NCI-H1105 (cell line): ENCODE measurements at places on chromosomes 13 and 19.

GRCh38 chr19:2981898-2982297, 4.5 kb downstream of the TLE6 start:
- DNase-seq: no peak

DNA sequence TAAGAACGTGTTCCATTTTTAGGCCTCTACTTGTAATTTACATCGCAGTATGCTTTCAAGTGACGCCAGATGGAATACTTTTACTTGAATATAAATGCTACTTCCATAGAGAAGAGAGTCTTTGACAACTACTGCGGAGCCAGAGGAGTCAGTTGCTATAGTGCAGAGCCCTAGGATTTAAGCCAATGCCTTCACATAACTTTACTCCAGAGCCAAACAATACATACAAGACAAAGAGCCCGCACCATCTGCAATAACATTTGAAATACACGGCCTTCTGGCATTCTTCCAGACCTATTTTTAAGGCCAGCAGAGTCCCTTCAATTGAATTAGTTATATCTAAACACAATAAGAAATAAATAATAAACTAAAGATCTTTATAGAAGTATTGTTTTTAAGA, 59.4 kb downstream of the XPO4 start:
- DNase-seq: no peak

GRCh38 chr13:58018865-58019264, 387.3 kb downstream of the PCDH17 start:
- DNase-seq: peak; percentile 79

DNA sequence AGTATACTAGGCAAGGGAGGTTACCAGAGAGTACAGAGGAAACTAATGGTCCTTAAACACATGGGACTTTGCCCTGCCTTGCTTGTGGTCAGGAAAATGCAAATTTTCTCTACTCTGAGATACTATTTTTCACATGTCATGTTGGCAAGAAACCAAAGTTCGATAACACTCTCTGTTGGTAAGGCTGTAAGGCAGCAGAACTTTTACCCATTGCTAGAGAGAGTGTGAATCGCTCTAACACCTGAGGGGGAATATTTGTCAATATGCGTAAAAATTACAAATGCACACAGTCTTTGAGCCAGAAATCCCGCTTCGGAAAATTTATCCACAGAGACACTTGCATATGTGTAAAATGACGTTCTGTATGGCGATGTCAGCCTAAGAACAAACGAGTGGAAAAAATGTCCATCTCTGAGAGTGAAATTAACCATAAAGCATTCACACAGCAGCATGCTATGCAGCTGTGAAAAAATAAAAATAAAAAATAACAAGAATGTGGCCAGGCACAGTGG, 9.5 kb upstream of the RFX1 start:
- DNase-seq: no peak

GRCh38 chr13:112072534-112073244, 5.7 kb downstream of the SOX1 start:
- DNase-seq: peak; percentile 99

DNA sequence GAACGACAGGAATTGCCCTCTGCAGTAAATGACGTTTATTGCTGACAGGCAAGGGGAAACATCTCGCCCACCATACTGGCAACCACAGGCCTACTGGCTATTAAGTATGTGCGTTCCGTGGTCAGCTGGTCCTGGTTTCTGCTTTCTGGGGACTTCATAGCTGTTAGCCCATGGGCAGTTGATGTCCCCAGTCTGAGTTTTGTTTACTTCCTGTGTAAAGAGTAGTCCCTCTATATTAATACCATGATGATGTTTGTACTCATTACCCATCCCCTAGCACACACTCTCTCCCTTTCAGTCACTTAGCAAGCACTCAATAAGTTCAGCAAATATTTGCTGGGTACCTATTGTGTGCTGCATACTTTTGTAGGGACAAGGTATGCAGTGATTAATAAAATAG, 6.5 kb upstream of the MIA start:
- no peak for DNase-seq

- peak; percentile 58 for DNase-seq
Observed at GRCh38 chr19:50358483-50359327, 6.7 kb downstream of the NAPSA start.

DNA sequence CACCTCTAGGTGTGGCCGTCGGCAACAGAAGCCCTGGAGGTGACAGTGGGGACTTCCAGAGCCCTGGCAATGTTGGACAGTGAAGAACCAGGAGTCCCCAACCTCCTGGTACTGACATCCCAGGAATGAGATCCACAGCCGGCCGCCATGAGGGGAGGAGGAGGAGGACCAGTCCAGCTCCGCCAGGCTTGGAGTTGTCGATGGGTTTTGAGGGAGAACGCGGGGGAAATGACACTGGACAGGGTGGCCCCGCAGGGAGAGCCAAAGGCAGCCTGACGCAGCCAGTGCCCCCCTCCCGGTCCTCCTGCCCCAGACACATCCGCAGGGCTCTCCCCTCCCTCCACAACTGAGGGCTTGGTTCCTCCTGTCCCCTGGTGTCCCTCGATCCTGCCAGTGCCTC, 57.9 kb downstream of the SPACA7 start:
- DNase-seq: no peak

GRCh38 chr13:91135376-91135775, 212.1 kb upstream of the MIR17HG start:
- no peak for DNase-seq

GRCh38 chr19:3094601-3095440, 659 bp downstream of the GNA11 start:
- DNase-seq: no peak

GRCh38 chr13:95298971-95299621, 2.2 kb downstream of the ABCC4 start:
- no peak for DNase-seq

DNA sequence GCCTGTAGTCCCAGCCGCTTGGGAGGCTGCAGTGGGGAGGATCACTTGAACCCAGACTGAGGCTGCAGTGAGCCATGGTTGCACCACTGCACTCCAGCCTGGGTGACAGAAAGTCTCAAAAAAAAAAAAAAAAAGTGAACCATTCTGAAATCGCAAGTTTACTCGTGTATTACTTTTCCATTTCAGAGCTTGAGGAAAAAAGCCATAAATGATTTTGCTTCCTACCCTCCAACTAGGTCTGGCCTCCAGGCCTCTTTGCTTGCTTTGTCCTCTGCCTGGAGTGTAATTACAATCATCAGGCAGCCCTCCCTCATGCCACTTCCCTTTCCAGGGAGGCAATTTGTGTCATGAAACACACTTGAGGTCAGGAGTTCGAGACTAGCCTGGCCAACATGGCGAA, 8.5 kb downstream of the BLVRB start:
- DNase-seq: no peak

GRCh38 chr13:67043901-67044300, 186.2 kb downstream of the PCDH9 start:
- DNase-seq: no peak

- DNase-seq: peak; percentile 96
Observed at GRCh38 chr19:940591-941291, 14.9 kb downstream of the ARID3A start.

- DNase-seq: peak; percentile 45
Observed at GRCh38 chr19:12828494-12828893, 5.9 kb downstream of the RTBDN start.

GRCh38 chr13:40434516-40435397, 231.7 kb downstream of the FOXO1 start:
- no peak for DNase-seq

DNA sequence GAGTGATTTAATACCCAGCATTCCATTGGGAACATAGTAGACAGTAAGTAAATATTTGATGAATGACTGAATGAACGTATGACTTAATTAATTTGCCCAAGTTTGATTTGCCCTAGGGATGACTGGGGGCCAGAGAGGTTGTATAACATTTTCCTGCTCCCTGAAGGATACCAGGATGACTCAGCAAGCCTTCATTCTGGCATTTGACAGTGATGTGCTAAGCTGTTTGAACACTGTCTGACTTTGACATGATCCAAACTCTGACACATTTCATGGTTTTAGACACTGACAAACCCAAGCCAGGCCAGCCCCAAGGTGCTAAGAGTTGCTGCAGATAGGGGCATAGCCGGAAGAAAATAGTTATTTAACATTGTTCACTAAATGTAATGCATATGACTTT, 53.4 kb upstream of the KLF12 start:
- no peak for DNase-seq

GRCh38 chr13:71685072-71685471, 181.9 kb downstream of the DACH1 start:
- no peak for DNase-seq
